ENCODE measurements at places on chromosomes 4 and X.

DNA sequence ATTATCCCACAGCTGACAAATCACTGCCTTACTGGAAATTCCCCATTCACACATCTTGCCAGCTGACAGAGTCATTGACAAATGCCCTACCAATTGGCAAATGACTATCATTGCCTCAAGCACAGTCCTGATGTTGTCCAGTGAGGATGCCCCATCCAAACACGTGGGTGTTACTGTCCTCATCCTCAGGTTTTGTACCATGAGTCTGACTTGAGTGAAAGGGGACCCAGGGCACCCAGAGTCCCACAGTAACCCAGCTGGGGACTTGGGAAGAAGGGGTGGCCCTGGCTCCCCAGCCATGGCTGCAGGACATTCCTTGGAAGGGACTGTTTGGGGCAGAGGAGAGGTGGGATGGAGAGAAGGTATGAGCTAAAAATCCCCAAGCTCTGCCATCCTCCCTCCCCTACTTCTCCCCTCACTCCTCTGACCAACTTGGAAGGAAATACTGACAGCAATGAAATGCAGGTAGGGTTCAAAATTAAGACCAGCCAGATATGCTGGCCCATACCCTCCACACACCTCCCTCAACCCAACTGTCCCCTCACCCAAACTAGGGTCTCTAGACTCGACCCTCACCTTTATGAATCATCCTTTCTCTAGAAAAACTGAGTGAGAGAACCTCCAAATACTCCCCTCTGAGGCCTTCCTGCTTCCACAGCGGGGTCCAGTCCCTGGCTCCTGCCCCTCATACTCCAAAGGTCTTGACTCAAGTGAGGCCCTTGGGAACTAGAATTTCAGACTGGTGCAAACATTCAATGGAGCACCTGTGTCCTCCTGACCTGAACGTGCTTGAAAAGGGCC, 5.1 kb downstream of the TIMP1 start:
- no peak for DNase-seq

- DNase-seq, result no peak
These were observed 49.1 kb upstream of the MSANTD1 start for GRCh38 chr4:3199653-3200422.

- DNase-seq, result no peak
These were observed 134.6 kb downstream of the ASMT start for GRCh38 chrX:1749499-1749898.

- DNase-seq, result no peak
These were observed 5.6 kb upstream of the BANK1 start for GRCh38 chr4:101784957-101785356.

DNA sequence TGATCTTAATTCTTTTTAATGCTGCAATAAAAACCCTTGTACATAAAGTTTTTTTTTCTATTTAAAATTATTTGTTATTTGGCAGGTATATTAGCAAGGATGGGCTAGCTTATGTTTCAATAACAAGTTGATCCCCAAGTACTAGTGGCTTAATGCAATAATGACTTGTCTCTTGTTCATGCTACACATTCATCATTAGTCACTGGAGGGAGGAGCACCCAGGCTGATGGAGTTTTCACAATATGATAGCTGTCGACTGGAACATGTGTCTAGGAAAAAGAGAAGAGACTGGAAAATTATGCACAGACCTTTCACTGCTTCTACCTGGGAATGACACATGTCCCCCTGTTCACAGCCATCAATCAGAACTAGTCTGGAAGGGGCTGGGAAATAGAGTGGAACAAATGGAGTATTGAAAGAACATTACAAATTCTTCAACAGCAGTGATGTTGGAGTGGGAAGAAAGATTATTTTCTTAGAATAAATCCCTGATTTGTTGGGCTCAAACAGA, 387.9 kb upstream of the RPS6KA3 start:
- DNase-seq, result no peak

DNA sequence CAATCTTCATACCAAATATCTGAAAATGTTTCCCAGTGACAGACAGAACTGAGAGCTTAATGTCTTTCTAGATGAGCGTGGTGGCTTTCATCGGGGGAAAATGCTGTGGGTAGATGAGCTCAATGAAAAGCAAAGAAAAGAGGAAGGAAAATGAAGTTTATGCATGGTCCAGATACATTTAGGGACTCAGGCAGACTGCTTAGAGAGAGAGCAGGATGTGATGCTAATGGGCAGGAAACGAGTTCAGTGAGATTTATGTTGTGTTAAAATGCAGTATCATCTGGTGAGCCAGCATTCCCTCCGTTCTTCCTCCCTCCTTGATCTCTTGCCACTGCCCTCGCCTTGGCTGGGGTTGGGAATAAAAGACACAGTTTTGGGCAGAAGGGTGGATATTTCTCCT, 229.2 kb downstream of the GBA3 start:
- no peak for DNase-seq

Data from left kidney (tissue), 8 donors.